T-helper 1 cell treated with Interleukin-12 subunit alpha and Interleukin-12 subunit beta and Interleukin-4 antibody, amounts not matched to agents 30 ng/mL and 1 ng/mL, for 36 hours (primary cell): ENCODE measurements at places on chromosomes 1 and 21. TPM values are rescaled to one million over a fixed set of nuclear protein-coding genes. Genes with fewer than 3 reads are reported as not detected.

Gene EPS8L3
- total RNA-seq: not detected in 2 replicates

Gene SELL
- total RNA-seq: 330 and 338 TPM in 2 replicates

Gene LDLRAD1
- not detected in 2 replicates for total RNA-seq

Gene ERG
- total RNA-seq: not detected in 2 replicates

Gene CAMK1G
- not detected in 2 replicates for total RNA-seq

Gene APOBEC4
- total RNA-seq: not detected in 2 replicates

Gene SLC45A1
- total RNA-seq: 0.20 and 0.51 TPM in 2 replicates

Gene HNRNPCL1
- total RNA-seq: not detected in 2 replicates

Gene NCSTN
- total RNA-seq: 75.8 and 87.4 TPM in 2 replicates

Gene MXRA8
- total RNA-seq: 0.25 and 0.27 TPM in 2 replicates

Gene ELAPOR1
- total RNA-seq: 5.7 and 6.8 TPM in 2 replicates

Gene S100A3
- 0.24 TPM in 1 of 2 replicates, not detected in the other for total RNA-seq

Gene SAMD13
- not detected in 2 replicates for total RNA-seq

Gene PLEKHA6
- total RNA-seq: 0.29 and 0.32 TPM in 2 replicates

Gene PLA2G2C
- 0.51 and 1.0 TPM in 2 replicates for total RNA-seq

Gene FABP3
- total RNA-seq: not detected in 2 replicates

Gene FGR
- total RNA-seq: 0.15 and 0.22 TPM in 2 replicates

Gene AIRE
- total RNA-seq: 2.0 and 2.8 TPM in 2 replicates

Gene TAS1R1
- not detected in 2 replicates for total RNA-seq

Gene RAB42
- total RNA-seq: not detected in 2 replicates

Gene LORICRIN
- not detected in 2 replicates for total RNA-seq

Gene TMEM200B
- 0.07 TPM in 1 of 2 replicates, not detected in the other for total RNA-seq

Gene AADACL3
- not detected in 2 replicates for total RNA-seq

Gene C1orf35
- total RNA-seq: 17.4 and 19.0 TPM in 2 replicates

Gene IGSF5
- total RNA-seq: not detected in 2 replicates

Gene BSND
- not detected in 2 replicates for total RNA-seq

Gene GNG4
- 3.3 and 3.7 TPM in 2 replicates for total RNA-seq

Gene C1orf141
- total RNA-seq: not detected in 2 replicates

Gene CCDC181
- not detected in 2 replicates for total RNA-seq

Gene REN
- total RNA-seq: not detected in 2 replicates

Gene LCE1B
- total RNA-seq: not detected in 2 replicates

Gene CRP
- not detected in 2 replicates for total RNA-seq

Gene AQP10
- total RNA-seq: not detected in 2 replicates

Gene ARMH1
- total RNA-seq: 35.7 and 39.3 TPM in 2 replicates
